NCI-H2029 (cell line): ENCODE measurements at places on chromosomes 16 and 17.

DNA sequence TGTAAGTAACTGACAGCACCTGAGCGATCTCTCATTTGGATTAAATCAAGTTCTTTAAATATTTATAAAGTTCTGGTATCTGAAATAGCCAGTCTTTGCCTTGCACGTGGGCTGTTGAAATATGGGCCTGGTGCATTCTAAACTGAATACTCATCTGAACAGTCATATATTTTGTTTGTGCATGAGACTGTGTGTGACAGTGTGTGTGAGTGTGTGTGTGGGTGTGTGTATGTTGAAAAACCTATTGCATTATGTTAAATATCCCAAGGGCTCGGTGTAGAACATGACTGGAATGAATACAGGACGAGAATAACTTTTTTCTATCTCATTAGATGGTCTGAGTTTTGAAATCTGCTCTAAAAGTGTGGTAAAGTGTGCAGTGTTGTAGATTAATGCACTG, 82.4 kb upstream of the TOX3 start:
- no peak for DNase-seq

DNA sequence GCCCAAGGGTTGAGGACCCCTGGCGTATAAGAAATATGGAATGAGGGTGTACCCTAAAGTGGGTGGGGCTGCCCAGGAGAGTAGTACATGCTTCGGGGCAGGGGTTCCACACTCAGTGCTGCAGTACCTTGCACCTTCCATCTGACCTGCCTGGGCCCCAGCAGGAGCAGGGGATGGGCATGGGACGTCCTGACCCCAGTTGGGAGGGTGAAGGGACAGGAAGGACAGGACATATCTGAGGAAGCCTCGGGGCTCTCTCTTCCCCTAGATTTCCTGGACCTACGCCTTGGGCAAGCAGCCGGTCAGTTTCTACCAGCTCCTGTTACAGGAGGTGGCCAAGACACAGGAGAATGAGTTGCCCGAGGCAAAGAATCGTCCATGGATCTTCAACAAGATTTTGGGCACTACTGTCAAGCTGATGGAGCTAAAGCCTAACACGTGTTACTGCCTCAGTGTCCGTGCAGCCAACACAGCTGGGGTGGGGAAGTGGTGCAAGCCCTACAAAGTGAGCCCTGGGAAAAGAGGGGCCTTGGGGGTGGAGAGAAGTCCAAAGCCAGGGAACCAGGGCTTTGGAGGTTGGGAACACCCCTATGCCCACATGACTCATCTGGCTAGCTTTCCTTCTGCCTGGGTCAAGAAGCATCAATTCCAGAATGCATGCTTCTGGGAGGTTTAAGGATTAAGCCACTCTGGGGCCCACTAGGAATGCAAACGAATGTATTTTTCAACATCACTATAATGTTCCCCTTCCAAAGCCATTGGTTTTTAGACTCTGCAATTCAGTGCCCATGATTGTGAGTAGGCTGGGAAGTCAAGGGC, 7.9 kb downstream of the FNDC8 start:
- no peak for DNase-seq

- DNase-seq, result no peak
These were observed 1.4 kb downstream of the MVP start for GRCh38 chr16:29821643-29822115.

- no peak for DNase-seq
These were observed 528 bp downstream of the TERB1 start for GRCh38 chr16:66800856-66801255.

- DNase-seq, result no peak
These were observed 196.0 kb downstream of the CBLN1 start for GRCh38 chr16:49085686-49086085.

- no peak for DNase-seq
These were observed 441 bp downstream of the CMTM4 start for GRCh38 chr16:66695935-66696668.

DNA sequence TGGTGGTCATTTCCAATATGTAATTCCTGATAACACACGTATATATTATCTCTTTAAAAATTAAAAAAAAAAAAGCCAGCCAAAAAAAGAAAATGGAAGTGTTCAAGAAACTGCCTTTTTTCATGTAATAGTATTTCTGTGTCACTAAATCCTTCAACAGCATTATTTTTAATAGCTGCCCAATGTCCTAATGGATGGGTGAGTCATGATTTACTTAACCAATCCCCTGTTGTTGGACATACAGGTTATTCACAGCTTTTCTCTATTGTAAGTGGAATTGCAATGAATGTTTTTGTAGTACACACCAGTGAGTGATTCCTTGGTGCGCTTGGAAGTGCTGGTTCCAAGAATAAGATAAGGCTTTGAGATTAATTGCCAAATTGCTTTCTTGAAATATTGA, 124.9 kb downstream of the WWOX start:
- DNase-seq, result no peak

DNA sequence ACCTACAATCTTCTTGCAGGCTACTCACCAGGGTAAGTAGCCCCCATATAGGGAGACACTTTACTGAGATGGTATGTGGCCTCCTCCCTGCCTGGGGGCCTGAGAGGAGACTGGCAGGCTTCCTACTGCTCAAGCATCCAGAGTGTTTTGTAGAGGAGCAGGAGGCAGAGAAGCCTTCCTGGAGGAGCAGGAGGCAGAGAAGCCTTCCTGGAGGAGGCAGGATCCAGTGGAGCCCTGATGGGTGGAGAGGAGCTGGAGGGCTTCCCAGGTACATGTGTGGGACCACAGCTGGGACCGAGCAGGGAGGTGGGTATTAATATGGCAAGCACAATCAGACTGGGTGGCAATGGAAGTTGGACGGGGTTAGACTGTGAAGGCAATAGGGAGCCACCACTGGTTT, 2.1 kb upstream of the ADGRG5 start:
- no peak for DNase-seq

GRCh38 chr17:59415397-59415796, 83.9 kb downstream of the YPEL2 start:
- no peak for DNase-seq

GRCh38 chr17:32993977-32994376, 2.3 kb downstream of the SPACA3 start:
- no peak for DNase-seq

DNA sequence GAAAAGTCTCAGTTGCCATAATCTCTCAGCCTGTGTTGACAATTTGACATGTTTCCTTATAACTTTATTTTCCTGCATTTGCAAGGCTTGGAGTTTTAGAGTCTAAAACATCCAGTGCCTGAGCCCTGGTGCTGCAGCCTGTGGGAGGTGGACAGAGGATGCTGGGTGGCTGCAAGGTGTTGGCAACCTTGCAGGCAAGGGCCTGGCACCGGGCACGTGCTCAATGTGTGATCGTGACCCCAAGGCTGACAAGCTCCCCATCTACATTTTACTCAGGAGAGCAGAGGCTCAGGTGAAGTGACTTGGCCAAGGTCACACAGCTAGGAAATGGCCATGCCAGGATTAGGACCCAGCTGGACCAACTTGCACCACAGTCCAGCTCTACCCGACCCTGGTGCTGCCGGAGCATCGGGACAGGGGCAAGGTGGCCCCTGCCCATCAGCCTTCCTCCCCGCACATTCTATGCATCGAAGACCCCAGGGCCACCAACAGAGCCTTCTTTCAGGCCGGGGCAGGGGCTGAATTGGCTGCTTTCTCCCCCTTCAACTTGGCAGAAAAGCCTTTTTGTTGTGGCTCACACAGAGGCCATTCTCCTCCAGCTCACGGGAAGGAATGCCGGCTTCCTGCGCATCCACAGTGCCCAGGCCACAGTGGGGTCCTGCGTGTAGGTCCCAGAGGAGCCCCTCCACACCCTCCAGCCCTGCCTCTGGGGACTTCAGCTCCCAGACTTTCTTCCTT, 23.1 kb downstream of the MMP15 start:
- no peak for DNase-seq

GRCh38 chr16:47567321-47567720, 106.2 kb downstream of the PHKB start:
- no peak for DNase-seq
